Central memory CD8-positive, alpha-beta T cell (primary cell): ENCODE measurements at places on chromosomes 11 and 22.

GRCh38 chr22:20926243-20926642, 9.0 kb downstream of the CRKL start:
- no peak for DNase-seq

DNA sequence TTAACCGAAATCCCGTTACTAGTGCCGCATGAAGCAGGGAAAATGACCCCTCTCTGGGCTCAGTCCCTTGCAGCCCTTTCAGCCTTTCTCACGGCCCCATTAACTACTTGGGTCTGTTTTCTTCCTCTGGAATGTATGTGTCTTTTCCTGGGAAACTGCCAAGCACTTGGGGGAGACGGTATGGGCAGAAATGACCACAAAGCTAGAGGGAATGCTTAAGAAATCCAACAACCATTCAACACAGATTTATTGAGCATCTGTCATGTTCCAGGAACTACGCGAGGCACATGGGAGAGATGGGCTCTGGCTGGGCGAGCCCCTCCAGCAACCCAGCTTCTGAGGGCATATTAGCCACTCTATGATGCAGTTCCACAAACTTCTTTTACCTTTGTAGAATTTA, 462.6 kb downstream of the BUD13 start:
- no peak for DNase-seq

DNA sequence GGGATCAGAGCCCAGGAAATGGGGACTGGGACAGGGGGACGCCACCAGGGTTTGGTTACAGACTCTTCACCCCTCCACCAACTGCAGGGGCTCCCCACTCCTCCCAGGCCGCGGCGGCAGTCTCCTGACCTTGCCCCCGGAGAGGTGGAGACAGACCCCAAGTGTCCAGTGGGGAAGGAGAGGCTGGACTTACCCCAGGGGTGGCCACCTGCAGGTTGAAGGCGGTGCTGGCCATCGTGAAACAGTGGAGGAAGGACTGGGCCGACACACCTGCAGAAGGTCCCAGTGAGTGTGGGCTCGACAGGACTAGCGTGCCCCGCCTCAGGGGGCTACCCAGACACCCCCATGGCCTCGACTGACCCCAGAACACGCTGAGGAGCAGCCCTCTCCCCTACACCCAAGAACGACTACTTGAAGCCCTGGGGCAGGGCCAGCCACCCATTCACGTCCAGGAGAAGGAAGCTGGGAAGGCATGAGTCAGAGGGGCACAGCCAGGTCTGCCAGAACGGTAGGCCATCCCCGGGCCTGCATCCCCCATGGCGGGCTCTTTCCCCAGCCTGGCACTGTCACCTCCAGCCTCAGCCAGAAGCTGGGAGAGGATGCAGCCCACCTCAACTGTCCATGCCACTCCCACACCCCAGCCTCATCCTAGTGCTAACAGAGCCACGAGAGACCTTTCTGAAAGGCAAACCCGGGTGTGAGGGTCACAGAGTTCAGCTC, 2.3 kb downstream of the GATD1 start:
- DNase-seq: no peak

DNA sequence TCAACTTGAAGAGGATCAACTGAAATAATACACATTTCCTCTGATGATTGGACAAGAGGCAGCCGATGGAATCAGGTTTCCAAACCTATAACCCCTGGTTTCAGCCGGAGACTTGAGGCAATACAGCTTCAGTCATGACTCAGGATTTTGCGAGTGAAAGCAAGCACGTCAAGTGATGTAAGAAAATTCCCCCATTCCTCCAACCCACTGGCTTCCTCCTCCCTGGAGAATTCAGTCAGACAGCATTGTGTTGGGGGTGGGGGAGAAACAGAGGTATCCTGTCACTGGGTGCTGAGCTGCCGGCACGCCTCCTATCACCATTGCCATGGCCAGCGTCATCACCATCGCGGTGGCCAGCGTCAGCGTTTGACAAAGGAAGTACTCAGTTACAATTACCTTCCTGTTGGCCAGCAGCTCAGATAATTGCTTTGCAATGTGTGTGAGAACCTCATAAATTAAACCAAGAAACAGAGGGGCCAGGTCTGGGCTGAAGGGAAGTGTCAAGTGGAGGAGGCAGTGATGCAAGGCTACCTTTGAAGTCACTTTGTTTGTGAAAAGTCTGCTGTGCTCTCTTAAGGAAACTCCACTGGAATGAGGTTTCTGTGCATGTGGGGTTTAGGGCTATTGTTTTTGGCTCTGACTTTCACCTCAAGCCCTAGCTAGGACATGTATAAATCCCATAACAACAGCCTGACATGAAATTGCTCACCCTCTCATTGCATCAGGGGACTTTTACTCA, 50.2 kb downstream of the LIF start:
- peak; percentile 53 for DNase-seq

DNA sequence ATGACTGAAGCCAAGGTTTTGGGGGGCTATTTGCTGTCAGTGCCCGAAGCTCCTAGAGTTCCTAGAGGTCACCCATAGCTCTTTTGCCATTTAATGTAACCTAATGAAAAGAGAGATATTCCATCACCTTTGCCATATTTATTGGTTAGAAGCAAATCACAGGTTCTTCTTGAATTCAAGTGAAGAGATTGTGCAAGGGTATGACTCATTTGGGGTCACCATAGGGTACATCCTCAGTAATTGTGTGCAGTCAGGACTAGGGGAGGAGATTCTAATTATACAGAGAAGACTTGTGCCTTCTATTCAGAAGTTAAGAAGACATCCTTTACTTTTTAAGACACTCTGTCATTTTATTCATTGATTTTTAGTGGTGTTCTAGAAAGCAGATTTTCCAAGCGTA, 6.9 kb upstream of the PRAME start:
- DNase-seq: no peak

- DNase-seq: no peak
These were observed 29.1 kb upstream of the TP53I11 start for GRCh38 chr11:44979543-44980399.

DNA sequence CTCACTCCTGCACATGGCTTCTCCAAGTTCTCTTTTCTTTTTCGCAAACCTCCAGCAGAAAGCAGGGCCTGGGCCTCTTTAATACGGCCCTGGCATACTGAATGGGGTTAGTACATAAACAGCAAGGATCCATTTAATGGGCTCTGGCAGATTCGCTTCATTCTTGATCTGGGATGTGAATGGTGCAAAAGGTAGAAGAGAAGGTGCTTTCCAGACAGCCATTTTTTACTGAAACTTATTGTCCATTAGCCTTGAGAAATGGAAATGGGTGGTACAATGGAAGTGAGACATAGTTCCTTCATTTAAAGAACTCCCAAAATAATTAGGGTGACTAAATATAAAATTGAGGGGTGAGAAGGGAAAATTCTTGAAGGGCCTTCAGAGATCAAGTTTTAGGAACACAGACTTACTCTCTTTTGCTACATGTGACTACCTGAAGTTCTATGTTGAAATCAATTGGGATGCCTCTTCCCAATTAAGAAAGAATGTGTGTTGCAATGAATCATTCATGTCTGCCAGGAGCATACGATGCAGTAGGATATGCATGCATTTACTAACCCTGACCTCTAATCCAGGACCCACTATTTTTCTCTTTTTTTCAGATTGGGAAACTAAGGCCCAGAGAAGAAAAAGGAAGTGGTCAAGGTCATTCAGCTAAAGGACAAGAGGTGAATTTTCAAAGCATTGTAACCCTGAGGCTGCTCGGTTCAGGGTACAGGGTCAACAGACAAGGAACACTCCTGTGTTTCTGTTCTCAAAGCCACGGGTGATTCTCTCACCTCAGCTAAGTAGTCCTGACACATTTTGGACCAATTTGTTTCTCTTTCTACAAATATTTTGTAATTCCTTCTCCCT, 144.1 kb downstream of the BBOX1 start:
- DNase-seq: no peak

GRCh38 chr11:105907319-105907718, 114.7 kb downstream of the MSANTD4 start:
- no peak for DNase-seq

DNA sequence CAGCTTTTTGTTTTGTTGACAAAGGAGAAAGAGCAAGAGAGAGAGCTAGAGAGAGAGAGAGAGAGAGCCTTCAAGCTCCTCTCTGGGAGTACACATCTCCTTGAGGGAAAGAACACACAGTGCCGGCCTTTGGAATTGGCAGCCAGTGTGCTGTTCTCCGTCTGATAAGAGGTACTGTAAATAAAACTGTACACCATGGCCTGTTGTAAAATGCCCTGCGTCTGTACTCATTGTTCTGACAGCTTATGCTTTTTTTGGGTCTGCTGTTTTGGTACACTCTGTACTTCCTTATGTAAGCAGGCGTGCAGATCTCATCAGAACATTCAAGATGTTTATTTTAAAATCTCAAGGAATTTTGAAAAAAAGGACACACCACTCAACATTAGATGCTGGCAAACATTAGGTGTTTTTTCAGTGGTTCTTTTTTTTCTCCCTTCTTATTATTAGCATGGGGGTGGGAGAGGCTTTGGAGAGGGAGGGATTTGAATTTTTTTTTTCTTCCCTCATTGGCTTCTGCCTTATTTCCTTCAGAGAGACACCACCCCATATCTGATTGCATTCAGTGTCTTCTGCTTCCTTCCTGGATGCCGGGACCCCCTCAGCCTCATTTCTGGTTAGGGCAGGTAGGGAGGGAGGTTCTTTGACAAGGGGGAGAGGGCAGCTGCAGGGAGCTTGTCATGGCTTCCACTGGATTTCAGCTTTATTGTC, 116.8 kb upstream of the NNMT start:
- DNase-seq: no peak
